Stimulated activated CD4-positive, alpha-beta T cell treated with anti-CD3 and anti-CD28 coated beads, Interleukin-15, amount 100 ng/mL, for 1 hour (primary cell): ENCODE measurements at places on chromosomes 4 and X.

DNA sequence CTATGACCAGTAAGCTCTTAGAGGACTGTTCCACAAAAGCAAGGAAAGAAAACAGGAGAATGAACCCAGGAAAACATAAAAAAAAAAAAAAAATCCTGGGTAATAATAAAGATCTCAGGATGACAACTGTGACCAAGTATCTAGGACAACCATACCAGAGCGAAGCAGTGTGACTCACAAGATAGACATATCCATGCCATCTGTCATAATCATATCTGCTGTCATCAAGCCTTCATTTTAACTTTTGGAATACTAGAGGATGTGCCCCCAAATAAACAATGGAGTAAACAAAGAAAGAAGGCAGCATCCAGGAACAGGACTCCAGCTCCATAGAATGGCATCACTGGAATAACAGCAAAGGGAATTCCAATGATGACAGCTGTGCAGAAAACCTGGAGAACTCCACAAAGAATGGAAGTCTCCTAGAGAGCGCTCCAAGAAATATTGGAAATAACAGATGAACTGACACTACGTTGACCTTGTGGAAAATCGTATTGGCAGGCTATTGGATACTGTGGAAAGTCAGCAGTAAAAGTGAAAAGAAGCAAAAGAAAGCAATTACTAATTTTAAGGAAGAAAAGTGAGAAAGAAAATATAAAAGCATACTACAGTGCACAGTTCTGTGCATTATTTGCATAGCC lies 35.3 kb downstream of the HPGDS start:
- no peak for DNase-seq

- DNase-seq: no peak
Measured at GRCh38 chr4:153509724-153510123, 43.6 kb downstream of the TMEM131L start.

GRCh38 chr4:41747230-41748055 lies 1.1 kb downstream of the PHOX2B start:
- no peak for DNase-seq

DNA sequence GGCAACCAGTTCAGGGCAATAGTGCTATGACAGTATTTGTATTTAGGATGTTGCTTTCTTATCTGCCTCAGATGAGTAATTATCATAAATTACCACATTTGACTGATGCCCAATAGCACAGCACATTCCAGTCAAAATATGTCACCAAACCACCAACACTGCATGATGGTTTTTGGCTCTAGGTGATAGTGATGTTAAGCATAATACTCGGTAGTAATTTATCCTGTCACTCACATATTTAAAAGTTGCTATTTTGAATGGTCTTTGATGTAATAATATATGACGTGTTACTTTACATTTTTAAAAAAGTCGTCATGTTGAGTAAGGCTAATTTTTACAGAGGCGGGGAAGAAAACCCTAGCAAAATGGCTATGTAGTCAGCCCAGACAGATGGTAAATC lies 42.5 kb downstream of the UNC5C start:
- no peak for DNase-seq

- no peak for DNase-seq
Measured at GRCh38 chr4:21921526-21922180, 26.9 kb downstream of the KCNIP4 start.

DNA sequence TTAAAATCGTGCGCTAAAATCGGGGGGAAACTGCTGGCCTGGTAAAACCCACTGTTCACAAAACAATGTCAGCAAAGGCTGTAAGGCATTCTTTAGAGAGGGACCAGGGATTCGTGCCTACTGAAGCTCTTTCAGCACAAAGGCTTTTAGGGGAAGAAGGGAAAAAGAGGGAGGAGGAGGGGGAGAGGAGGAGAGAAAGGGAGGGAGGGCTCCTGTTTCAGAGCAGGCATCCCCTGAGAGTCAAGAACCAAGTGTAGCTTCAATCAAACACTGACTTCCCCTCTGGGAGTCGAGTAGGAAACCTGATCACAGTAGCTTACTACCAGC lies 9.5 kb downstream of the BCOR start:
- DNase-seq: no peak

DNA sequence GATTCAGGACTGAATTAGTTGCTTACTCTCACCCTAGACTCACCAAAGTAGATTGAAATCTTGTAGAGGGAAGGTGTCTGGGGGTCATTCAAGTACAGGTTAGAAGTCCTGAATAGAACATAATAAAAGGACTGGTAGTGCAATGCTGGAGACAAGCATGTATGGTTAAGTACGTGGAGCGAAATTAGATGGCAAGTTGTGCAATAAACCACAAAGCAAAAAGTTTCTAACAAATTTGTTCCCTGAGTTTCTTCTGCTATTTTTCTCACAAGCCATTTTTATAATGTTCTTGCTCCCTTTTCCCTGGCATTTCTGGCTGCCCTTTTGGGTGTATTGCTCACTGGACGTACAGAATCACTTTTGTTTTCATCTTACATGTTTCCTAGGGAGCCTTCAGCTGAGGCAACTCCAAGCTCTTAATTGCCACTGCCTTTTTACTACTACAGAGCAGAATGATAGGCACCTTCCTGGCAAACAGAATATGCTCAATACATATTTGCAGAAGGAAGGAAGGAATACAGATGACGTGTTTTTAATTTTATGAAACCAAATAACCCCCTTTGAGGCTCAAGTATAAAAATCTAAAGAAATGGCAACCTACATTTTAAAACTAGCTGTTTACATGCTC lies 23.4 kb downstream of the LANCL3 start:
- DNase-seq: no peak

DNA sequence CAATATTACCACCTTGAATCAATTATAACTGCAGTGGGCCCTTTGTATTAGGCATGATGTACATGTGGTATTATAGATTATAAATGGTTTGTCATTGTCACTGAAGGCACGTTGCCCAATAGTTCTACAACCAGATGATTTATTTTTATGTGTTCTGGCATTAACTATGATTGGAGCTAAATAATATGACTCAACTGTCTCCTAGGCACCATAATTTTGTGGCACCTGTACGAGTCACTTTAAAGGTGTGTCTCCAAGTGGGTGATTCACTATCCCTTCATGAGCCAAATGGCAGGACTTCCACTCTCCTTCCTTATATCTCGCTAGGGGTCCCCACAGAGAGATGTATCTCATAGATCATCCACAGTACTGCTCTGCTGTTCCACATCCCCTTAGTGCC lies 6.1 kb upstream of the SMPX start:
- no peak for DNase-seq

DNA sequence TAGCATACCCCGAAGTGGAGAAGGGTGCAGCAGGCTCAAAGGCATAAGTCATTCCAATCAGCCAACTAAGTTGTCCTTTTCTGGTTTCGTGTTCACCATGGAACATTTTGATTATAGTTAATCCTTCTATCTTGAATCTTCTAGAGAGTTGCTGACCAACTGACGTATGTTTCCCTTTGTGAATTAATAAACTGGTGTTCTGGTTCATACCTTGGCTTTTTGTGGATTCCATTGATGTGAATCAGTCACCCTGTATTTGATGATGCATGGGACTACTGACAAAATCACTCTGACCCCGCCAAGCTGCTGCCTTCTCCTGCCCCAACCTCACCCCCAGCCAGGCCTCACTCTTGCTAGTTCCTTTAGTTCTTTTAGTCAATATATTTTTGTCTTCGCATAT lies 32.7 kb downstream of the F9 start:
- DNase-seq: no peak

DNA sequence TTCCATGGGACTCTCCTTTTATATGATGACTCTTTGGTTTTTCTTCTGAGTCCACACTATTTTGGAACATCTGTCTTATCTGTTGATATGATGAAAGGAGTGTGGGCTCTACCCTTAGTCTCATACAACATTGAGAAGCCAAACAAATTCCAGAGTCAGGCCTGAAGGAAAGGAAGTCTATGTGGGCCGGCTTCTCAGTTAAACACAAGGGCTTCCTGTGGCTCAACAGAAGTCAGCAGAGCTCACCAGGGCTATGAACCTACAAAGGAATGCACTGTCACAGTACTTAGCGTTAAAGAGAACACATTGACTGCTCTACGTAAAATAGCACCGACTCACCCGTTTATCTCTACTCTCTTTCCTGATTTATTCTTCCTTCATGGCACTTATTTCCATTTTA lies 641.0 kb upstream of the FRG1 start:
- DNase-seq: no peak

DNA sequence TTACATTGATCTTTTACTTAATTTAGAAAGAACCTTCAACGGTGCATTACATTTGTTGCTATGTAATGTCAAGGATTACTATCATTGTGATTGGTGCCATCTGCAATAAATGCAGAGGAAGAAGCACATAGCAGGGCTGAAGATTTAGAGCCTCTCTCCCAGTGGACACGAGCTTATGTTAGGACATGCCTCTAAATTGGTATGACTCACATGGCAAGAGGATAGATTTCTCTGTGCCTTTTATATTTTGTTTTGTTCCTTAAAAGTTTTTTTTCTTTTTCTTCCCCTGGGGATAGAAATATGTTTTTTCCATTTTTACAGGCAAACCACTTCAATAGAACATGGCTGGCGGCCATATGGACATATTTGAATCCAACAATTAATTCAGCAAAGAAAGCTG lies 205.0 kb upstream of the HAND2 start:
- no peak for DNase-seq

- no peak for DNase-seq
Measured at GRCh38 chr4:48300004-48300403, 30.4 kb upstream of the TEC start.

DNA sequence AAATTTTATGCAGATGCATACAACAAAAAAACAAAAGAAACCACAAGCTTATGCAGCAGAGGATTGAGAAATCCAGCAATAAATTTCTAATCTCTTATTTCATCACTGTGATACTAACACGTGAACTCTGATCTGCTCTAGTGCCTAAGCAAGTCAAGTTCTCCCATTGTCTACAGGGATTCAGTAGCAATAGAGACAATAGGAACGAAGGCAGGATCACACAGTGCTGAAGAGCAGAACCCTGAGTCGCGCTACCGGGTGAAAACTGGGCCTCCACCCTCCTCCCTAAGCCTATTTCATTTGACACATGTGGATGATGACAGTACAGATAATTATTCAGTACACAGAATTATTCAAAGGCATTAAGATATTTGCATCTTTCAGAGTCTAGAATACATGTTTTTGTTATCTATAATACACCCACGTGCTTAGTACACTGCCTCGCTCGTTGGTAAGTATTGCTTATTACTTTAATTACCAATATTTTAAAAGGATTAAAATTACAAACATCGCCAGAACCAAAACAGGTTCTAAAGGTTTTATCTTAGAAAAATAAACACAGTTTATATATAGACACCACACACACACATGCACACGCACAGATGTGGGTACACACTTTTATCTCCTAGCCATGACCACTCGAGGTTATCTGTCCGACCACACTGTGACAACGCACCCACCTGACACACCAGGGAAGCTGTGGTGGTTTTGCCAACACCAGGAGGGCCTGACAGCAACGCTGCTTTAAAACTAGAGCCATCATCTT lies 60.1 kb downstream of the RFC1 start:
- DNase-seq: no peak

- no peak for DNase-seq
Measured at GRCh38 chrX:22118161-22118830, 86.2 kb downstream of the PHEX start.

GRCh38 chr4:148053298-148054003 lies 321.6 kb downstream of the ARHGAP10 start:
- no peak for DNase-seq

DNA sequence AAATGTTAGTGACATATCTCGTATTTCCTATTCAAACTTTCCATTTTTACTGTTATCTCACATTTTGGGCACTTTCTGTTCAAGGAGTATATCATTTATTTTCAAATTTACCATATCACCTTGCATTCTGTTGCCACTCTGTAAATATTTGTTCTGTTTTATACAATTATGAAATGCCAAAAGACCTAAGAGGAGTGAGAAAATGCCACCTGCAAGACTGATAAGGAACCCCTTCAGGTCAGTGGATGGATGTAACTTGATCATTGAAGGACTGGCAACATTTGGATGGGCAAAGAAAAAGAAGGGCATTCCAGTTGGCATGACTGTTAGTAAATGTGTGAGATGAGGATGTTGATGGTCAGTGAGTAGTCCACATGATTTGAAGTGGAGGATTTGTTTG lies 79.1 kb downstream of the OTC start:
- DNase-seq: no peak

- DNase-seq: no peak
Measured at GRCh38 chr4:20252656-20253282, 1.1 kb downstream of the SLIT2 start.

GRCh38 chrX:148298737-148299136 lies 201.7 kb upstream of the AFF2 start:
- DNase-seq: no peak

DNA sequence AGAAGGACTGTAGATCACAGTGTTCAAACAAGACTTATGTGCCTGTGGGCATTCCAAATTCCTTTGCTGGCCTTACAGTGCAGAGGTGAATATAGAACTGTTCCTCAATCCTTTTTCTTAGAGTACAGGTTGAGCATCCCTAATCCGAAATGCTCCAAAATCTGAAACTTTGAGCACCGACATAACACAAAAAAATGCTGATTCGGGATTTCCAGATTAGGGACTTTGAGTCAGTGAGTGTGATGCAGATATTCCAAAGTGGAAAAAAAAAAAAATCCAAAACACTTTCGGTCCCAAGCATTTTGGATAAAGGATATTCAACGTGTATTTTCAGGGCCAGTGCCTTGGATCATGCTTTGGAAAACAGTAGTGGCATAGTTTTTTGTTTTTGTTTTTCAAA lies 9.2 kb downstream of the SMS start:
- no peak for DNase-seq

DNA sequence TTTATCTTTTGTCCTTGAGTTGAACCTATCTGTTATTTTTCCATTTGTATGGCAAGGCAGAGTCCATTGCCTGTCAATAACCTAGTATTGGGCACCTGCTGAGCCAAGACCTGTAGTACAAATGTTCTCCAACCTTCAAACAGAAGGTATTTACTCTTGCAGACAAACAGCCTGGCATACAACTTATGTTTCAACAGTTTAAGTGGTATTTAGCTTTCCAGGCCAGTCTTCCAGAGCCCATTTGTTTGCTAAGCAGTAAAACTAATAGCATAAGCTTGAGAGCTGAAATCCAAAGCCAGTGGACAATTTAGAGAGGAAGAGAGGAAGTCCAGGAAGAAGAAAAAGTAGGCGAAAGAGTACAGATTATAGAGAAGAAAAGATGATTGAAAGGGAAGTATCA lies 979.3 kb downstream of the GLUD2 start:
- no peak for DNase-seq

- no peak for DNase-seq
Measured at GRCh38 chrX:150731795-150732194, 38.6 kb downstream of the MTMR1 start.

DNA sequence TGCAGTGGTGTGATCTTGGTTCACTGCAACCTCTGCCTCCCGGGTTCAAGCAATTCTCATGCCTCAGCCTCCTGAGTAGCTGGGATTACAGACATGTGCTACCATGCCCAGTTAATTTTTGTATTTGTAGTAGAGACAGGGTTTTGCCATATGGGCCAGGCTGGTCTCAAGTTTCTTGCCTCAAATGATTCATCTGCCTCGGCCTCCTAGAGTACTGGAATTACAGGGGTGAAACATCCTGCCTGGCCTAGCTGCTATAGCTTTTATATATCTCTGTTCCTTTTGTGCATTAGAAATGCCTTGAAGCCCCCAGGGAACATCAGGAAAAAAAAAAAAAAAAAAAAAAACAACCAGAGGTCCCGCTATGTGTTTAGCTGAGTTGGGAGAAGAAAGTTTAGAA lies 34.8 kb downstream of the UBE2K start:
- no peak for DNase-seq
